Esophagus mucosa (tissue), 1 donor: ENCODE measurements at places on chromosomes 6 and 20.
A peak's percentile ranks its signal among the peaks of the same experiment; 100 is the strongest.

DNA sequence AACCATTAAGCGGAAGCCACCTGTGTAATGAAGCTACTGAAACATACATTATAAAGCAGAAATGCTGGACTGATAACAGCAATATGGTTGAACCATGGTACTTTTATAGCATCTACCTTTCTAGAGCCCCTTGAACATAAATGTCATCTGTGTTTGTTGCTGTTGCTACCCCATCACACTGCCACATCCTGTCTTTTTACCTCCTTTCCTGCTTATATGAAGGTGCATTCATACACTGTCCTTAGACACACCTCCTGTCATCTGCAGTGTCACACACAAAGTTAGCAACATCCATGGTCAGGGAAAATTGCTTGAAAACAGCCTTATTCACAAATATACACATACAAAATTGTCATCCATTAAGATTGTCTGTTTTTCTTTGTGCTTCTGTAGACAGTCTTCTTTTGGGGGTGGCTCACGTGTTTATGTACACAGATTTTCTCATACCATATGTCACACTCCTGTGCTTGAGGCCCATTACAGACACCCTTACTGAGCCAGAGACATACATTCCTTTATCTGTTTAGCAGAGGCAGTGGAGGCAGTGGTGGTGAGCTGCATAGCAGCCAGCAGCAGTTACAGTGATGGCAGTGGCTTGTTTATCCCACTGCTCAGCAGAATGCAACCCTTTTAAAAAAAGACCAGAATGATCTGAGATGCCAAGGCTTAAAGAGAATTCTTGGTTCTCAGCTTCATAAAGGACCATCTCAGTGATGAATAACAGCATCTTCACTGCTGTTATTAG is 25.9 kb downstream of the C6orf62 start:
- ATAC-seq = peak; percentile 11

DNA sequence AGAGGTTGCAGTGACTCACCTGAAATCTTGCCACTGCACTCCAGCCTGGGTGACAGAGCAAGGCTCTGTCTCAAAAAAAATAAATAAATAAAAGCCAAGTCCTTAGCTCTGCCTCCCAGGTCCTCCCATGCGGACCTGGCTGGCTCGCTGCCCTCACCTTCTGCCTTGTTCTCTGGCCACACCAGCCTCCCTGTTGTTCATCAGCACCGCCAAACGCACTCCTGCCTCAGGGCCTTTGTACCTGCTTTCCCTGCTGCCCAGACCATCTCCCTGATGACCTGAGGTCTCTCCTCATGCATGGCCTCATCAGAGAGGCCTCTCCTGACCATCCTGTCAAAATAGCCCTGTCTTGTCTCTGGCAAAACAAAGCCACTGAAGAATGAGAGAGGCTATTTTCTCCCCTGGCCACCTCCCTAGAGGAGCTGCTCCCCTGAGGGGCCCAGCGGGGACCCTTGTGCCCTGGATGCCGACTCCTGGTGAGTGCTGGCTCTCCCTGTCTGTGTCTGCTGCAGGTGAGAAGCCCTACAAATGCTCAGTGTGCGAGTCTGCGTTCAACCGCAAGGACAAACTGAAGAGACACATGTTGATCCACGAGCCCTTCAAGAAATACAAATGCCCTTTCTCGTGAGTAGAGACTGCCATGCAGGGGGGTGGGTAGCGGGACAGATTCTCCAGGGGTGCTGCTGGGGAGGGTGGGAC is 22.6 kb upstream of the CHMP4B start:
- no peak for ATAC-seq

GRCh38 chr6:97114645-97115044 is 168.4 kb downstream of the MMS22L start:
- no peak for ATAC-seq

- no peak for ATAC-seq
Observed at GRCh38 chr20:24969186-24970029, 20.3 kb downstream of the CST7 start.

DNA sequence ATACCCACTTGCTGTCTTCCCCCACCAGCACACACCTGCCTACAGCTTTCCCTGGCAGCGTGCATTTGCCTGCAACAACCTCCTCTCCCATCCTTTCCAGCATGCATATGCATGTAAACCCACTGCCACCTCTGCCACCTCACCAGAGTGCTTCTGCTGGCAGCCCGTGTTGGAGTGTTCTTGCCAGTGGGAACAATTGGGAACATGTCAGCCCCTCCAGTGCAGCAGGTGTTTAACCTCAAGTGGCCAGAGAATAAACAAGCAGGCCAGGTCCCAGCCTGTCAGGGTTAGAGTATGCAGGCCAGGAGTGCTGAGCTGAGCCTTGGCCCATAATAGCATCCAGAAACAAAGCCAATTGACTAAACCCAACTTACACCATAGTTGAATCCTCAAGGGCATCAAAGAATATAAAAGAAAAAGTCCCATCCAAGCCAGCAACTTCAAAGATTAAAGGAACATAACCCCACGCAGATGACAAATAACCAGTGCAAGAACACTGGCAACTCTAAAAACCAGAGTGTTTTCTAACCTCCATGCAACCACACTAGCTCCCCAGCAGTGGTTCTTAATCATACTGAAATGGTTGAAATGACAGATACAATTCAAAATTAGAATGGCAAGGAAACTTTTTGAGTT is 1212.1 kb upstream of the CITED2 start:
- ATAC-seq = no peak

GRCh38 chr20:23085436-23086055 is 578 bp downstream of the CD93 start:
- ATAC-seq = no peak

GRCh38 chr20:64027981-64028685 is 7.8 kb upstream of the C20orf204 start:
- no peak for ATAC-seq

- no peak for ATAC-seq
Observed at GRCh38 chr20:3782597-3782996, 1.3 kb upstream of the SPEF1 start.

DNA sequence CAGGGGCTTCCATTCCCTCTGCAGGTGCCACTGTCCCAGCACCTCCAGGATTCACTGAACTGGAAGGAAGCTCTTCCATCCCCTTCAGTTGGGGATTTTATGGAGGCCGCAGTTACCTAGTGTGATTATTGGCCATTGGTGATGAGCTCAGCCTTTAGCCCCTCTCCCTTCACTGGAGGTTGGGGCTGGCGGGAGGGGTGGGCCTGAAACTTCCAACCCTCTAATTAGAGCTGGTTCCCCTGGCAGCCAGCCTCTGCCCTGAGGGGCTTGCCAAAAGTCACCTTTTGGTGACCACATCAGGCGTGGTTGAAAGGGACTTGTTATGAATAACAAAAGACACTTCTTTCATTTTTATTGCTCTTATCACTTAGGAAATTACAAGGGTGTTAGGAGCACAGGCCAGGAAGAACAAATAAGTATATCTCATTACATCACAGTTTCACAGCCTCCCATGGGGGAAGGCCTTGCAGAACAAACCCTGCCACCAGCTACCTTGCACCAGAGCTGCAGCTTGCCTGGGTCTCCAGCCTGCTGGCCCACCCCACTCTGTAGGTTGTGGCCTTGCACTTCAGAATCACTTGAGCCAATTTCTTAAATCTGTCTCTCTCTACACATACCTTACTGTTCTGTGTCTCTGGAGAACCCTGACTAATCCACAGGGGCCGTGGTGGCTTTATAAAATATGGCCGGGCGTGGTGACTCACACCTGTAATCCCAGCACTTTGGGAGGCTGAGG is 5.0 kb downstream of the PYGB start:
- peak; percentile 6 for ATAC-seq

DNA sequence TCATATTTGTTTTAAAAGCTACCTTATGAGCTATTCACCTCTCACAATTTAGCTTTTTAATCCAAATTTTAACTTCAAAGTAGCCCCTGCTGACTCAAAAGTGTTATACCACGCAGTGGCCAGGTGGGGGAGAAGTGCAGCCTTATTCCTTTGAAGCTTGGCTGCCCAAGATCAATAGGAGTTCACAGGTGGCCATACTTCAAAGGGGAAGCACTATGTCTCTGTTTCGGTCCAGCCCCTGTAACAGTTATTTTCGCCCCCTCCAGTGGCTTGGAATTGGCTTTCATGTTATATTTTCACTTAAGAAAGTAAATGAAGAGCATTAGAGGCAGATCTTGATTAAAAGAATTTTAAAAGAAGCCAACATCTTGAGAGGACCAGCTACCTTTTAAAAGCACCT is 608.4 kb downstream of the EPHA7 start:
- ATAC-seq = no peak

GRCh38 chr20:3716195-3716834 is 3.9 kb upstream of the SIGLEC1 start:
- peak; percentile 49 for ATAC-seq

DNA sequence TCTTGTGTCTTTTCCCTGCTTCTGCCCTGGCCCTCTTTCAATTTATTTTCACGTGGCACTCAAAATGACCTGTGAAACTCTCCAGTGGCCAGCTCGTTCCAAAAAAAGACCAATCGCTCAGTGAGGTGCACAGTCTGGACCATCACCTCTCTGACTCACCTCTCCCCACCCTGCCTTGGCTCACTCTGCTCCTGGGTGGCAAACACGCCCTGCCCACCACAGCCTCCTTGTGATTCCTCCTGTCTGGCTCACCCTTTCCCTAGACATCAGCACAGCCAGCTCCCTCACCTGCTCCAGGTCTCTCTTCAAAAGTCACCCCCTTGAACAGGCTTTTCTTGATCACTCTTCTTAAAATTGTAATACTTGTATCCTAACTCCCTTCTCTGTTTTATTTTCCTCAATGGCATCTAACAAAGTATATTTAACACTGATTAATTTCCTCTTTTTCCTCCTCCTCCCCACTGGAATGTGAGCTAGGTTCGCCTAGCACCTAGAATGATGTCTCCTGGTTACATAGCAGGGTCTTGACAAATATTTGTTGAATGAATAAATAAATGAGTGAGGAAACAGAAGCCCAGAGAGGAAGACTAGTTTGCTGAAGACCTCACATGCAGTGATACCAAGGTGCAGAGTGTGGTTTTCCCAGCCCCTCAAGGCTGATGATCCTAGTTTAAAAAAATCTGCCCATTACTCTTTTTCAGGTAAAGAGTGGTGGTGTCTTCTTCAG is 109.0 kb downstream of the GJA10 start:
- ATAC-seq = peak; percentile 39

GRCh38 chr20:63326314-63327230 is 33.6 kb downstream of the COL20A1 start:
- ATAC-seq = no peak

GRCh38 chr20:25374842-25375241 is 15.8 kb downstream of the ABHD12 start:
- ATAC-seq = no peak

DNA sequence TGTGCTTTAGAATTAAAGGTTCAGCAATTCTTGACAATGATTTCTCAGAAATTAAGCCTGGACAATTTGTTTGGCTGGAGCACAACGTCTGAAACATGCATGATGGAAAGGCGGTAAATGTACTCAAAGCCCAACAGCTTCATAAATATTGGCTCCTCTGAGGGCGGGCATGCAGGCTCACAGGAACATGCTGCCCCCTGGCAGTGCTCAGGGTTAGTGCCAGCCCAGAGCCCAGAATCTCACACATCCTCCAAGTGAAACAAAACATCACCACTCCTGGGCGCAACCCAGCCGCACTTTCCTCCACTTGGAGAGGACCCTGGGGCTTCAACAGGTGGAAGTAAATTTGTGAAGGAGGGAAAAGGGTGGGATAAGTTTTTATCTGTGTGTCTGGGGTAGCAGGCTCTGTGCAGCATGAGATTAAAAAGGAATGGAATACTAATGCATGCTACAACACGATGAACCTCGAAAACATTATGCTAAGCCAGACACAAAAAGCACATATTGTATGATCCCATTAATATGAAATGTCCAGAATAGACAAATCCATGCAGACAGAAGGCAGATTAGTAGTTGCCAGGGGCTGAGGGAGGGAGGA is 54.1 kb upstream of the PTPRT start:
- ATAC-seq = no peak

DNA sequence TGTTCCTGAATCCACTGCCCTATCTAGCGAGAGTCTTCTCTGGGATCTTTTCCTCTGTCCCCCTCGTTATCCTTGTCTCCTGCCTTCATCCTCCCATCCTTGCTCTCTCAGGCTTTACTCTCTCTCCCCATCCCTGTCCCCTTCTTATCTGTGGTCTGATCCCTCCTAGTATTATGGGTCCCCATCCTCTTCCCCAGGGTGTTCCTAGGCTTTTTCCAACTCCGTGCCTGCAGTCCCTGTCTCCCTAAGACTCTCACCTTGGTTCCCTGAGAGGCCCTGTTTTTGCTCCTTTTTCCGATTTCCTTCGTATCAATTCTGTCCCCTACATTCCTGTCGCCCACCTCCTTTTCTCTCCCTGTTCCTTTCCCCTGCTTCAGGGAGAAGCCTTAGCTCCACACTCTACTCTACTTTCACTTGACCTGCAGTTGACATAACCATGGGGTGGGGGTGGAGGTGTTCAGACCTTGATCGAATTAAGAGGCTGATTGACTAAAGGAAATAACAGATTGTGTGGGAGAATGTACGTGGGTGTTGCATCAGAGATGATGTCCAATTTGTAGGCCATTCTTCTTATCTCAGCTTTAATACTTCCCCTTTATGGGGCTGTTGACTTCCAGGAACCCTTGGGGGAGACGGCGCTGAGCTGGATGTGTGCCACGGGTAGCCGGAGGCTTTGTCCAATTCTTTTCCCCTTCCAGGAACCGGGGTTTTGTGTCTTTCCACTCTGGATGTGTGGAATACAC is 905 bp downstream of the PPARD start:
- ATAC-seq = no peak
